NCI-H2081 treated with DMSO at 0.1 percent for 48 hours (cell line): ENCODE measurements at places on chromosomes 3 and 15.

DNA sequence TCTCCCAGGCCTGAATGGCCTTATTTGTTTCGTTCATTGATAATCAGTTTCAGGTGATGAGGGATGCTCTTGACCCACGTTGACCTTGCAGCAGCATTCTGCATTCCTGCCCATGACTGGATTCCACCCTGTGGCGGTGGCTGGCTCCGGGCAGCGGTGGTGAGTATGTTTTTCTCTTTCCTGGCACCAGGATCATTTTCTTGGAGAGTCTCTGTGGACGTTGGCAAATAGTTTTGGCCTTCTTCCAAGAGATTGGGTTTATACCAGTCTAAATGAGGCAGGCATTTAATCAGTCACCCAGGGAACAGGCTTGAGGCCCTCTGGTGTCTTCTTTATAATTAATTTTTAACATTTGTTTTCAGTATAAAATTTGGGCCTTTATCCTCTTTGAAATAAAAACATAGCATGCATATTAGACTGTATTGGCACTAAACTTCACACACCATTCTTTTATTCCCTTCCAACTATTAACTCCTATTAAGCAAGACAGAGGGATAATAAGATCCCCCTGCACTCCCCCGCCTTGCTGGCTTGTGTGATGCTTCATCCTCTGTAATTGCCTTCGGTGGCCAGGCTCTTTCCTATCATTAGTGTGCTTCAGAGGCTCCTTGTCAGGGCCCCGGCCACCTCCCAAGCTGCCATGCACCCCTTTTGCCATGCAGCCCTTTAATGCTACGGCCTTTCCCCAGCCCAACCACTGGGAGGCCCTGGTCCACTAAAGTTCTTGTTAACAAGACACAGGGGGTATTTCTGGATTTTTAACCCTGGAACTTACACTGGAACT is 176.2 kb upstream of the TOPAZ1 start:
- DNase-seq, result no peak

DNA sequence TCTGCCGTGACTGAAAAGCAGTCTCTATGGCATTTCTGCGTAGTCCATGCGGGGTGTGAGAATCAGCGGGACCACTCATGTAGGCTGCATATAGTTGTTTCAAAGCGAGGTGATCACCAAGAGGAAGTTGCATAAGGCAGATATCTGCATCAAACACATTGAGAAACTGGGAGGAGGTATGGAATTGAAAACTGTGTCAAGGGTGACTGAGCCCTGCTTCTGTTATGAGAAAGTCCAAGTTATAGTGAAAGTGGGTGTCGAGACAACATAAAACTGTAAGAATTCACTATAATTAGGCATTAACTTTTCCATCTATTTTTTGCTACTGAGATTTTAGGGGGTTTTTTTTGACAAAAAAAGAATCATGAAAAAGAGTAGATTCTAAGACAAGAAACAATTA is 109.3 kb downstream of the ZIC1 start:
- no peak for DNase-seq

- no peak for DNase-seq
These were observed 47.9 kb upstream of the LIPC start for GRCh38 chr15:58383876-58384275.

- no peak for DNase-seq
These were observed 48.6 kb downstream of the UNC13C start for GRCh38 chr15:54026891-54027290.
